ENCODE measurements at places on chromosomes 12 and 14.

GRCh38 chr12:50203691-50204090 lies 36.5 kb upstream of the CERS5 start:
- no peak for DNase-seq

- DNase-seq: no peak
These were observed 184.4 kb upstream of the GRIP1 start for GRCh38 chr12:66863276-66863675.

GRCh38 chr12:1504895-1505311 lies 89.5 kb downstream of the FBXL14 start:
- no peak for DNase-seq

GRCh38 chr12:24020397-24021163 lies 71.1 kb upstream of the SOX5 start:
- DNase-seq: no peak

DNA sequence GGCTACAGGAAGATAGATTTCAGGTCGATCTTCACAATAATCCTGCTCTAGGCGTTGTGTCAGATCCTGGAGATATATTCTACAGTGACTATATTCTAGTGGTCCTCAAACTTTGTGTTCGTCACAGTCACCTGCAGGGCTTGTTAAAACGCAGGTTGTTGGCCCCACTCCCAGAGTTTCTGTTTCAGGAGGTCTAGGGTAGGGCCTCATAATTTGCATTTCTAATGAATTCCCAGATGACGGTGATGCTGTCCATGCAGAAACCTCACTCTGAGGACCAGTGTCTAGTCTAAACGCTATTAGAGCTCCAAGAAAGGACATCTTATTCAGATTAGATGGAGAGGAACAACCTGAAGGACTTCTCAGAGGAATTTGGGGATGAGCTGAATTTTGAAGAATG lies 13.2 kb upstream of the SLC6A13 start:
- DNase-seq: no peak

DNA sequence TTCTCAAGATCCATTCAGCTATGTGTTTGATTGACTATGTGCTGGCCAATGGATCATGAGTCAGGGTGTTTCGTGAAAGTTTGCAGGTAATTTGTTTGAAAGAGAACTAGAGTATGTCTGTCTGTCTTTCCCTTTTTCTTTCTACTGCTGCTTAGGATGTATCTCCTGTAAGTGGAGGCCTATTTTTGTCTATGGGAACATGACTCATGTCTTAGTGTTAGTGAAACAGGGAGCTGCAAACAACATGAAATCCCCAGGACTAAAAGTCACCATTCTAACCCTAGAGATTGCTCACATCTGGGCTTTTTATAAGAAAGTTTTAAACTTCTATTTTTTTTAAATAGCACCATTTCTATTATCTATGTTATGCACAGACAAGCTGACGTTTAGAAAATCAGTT lies 333.0 kb downstream of the CCER1 start:
- DNase-seq: no peak

DNA sequence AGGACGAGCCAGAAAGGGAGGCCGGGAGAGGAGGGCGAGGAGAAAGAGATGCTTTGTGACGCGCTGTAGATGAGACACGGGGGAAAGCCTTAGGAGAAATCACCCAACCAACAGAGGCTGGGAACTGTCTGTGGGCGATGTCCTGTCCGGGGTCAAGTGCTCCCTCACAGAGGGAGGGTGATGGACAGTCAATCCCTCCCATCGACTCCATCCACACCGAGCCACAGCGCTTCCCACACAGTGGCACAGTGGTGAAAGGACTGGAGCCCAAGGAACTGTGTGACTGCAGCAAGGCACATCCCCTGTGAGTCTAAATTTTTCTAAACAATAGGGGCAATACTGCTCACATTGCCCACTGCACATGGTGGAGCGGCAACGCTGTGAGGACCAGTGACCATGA lies 89.1 kb downstream of the TTC7B start:
- DNase-seq: no peak

- no peak for DNase-seq
These were observed 209.3 kb downstream of the SLC41A2 start for GRCh38 chr12:104748790-104749189.

DNA sequence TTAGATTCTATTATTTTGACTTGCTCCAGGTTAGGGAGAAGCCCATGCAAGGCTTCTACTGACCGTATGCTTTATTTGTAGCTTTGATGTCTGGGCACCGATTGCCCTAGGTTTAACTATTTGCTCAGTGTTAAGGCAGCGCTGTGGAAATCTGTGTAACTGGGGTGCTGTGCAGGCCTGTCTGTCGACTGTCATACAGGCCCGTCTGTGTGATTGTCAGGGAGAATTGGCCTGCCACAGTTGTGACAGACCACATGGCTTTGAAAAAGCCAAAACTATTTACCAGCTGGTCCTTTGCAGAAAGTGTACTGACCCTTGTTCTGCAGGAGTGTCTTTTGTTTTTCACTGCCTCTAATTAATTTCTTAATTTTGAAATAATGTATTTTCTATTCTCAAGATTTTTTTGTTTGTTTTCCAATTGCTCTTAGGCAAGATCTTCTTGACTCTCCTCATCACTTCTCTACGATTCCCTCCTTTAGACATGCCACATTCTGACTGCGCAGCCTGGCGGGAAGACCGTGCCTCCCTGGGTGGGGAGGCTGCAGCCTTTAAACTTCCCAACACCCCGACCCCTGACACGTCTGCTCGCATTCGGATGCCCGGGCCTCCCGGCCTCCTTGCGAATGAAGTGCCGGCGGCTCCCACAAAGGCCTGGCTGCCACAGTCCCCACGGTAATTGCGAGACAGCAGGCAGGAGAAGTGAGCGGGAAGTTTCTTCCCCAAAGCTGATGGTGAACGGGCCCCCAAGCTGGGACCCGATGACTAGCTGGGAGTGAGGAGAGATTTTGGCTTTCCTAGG lies 99.0 kb upstream of the EVL start:
- no peak for DNase-seq

Measured in SK-N-MC (cell line).